ENCODE measurements at places on chromosomes 3 and 15.

DNA sequence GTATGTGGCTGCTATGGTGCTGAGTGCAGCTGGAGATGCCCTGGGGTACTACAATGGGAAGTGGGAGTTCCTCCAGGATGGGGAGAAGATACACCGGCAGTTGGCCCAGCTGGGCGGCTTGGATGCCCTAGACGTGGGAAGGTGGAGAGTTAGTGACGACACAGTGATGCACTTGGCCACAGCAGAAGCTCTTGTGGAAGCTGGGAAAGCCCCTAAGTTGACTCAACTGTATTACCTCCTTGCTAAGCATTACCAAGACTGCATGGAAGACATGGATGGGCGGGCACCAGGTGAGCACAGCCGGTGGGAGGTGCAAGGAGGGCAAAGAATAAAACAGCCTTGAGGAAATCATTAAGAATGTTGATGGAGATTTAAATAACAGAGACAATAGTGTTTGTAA, 2.9 kb downstream of the ADPRH start:
- DNase-seq, result no peak

DNA sequence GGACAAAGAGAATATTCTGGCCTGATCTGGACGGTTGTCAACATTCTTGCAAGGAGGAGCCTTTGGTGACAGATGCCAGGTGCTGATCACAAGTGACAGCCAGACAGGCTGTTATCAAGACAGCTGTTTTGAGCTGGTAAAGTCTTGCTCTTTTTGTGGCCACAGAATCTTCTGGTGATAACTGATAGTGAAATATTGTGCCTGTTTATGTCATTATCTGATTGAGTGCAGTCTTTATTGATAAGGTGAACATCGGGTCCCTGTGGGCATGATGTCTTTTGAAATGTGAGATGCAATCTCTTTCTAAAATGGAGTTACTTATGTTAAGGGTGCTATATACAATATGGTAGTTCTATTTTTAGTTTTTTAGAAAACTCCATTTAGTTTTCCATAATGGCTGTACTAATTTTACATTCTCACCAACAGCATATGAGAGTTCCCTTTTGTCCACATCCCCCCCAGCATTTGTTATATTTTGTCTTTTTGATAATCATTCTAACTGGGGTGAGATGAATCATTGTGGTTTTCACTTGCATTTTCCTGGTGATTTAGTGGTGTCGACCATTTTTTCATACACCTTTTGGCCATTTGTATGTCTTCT, 10.7 kb downstream of the CEP63 start:
- no peak for DNase-seq

DNA sequence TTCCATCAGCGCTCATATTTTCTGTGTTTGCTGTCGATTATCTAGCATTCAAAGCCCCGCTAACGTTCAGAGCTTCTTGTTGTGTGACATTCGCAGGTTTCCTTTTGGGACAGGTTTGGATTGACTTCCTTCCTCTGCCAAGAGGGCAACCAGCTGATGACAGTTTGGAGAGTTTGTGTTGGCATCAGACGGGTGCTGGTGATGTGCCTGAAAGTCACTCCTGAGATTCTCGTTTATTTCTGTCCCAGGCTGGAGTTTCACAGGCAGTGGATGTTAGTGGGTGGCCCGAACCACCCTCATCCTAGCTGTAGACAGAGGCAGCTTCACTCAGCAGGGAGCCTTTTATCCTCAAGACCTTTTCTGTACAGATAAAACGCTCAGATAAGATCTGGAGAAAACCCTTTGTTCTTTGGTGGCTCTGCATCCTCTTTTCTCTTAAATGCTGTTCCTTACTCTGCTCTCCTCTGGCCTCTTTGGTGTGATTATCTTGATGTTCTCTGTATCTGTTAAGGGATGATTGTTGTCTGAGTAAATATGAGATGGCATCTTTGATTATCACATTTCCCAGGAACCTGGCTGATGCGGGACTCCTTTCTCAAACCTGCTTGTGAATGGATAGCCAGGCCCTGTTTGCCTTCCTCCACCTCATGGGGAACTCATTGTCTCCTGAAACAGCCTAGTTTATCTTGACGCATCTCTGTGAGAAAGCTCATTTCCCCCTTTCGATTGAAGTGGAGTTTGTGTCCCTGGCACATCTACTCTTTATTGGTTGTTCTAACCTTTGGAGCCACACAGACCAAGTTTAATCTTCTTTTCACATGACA, 35.9 kb downstream of the CGNL1 start:
- no peak for DNase-seq

GRCh38 chr3:150757768-150758167, 5.2 kb downstream of the SIAH2 start:
- no peak for DNase-seq

- DNase-seq, result no peak
These were observed 72.2 kb upstream of the EPHB3 start for GRCh38 chr3:184489268-184489841.

DNA sequence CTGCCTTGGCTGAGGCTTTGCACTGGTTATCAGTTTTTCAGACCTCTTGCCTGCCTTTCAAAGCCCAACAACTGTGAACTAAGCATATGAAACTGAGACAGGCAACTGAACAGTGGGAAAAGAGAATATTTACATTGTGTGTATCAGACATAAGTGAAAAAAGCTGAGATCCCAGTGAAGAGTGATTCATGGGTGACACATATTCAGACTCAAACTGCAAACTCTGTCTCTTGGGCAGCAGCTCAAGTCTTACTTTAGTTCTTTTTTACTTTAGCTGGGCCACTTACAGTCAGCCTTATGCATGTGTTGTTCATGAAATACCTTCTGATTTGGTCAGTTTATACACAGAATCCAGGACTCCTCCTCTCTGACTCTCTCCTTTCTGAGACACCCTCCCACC, 19.2 kb downstream of the SUCLG2 start:
- DNase-seq, result no peak

DNA sequence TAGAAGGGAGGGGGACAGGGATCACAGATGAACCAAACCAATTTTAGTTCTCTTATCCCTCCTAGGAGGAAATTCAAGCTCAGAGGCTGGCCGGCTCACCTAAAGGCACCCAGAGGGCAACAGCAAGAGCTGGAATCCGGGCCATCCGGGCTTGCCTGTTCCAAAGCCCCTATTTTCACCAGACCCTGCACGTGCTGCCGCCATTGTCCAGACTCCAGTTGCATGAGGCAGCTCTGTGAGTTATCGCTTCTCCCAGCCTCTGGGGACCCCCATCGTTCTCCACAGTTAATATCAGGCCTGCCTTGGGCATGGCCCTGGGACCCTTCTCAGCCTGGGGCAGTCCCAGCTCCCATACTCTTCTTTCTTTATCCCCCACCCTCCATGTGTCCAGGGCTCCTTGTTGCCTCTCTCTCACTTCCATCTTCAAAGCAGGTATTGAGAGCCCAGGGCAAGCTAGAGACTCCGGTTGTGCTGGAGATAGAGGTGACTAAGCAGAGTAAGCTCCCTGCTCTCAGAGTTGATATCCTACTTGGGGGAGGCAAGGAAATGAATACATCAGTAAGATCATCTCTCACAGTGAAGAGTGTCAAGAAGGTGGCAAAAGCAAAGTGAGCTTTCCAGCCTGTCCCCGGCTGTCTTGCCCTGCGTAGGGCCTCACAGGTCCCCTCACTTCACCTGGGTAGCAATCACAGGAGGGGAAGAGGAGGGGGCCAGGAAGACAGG, 322.8 kb downstream of the UACA start:
- no peak for DNase-seq

DNA sequence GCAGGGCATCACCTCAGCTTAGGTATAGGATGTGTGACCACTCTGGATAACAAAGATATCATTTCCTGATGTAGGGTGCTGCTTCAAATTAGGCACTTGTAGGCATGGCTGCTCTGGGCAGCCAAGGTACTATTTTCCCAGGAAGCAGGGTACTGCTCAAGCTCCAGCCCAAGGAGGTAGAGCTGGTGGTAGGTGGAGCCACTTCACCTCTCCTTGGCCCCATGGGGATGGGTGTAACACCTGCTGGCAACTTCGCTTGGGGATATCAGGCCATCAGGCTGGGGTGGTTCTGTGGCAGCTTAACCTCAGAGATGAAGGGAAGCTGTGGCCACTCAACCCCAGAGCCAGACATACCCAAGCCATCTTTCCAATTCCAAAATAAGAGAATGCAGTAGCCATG, 147.1 kb upstream of the IGF1R start:
- DNase-seq, result no peak

- DNase-seq, result no peak
These were observed 700 bp upstream of the BLM start for GRCh38 chr15:90716317-90716975.

- no peak for DNase-seq
These were observed 70.0 kb downstream of the PGPEP1L start for GRCh38 chr15:98937413-98938104.

DNA sequence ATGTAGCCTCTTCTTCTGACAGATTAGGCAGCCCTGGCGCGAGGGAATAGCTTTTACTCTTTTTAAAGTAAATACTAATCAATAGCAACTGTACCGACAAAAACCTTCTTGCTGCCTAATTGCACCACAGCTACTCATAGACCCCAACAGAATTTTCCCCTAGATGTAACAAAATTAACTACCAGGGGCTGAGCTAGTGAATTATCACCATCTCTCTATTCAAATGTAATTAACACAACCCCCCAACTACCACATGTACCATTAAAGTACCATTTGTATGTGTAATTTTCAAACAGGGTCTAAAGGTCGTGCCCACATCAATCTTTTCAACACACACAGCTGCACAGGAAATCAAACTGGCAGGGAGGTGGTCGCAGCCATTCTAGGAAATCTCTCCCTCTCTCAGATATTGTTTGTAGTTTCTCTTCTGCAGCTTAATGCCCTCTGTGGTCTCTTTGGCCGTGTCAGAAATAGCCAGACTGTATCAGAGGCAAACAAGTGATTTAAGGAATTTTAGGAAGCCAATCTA, 322.9 kb downstream of the RORA start:
- DNase-seq, result no peak

DNA sequence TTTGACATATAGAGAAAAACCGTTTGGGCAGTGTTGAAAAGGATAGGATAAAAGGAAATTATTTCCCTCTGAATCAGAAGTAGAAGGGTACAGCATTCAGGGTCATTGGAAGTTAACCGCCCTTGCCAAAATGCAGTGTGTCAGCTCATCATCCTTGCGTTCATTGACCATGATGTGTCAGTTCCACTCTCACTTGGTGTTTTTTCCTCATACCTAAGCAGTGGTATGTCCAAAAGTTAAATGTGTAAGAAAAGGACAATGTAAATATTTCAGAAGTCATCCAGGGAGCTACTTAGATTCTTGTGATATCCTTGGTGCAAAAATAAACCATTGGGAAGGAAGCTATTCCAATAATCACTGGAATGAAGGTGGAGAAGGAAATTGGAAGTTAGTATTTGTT, 50.7 kb downstream of the MAP6D1 start:
- DNase-seq, result no peak

Data from head of caudate nucleus (tissue), 42 donors.